Stimulated activated CD8-positive, alpha-beta memory T cell treated with anti-CD3 and anti-CD28 coated beads, Interleukin-15, amount 100 ng/mL, for 24 hours (primary cell): ENCODE measurements at places on chromosomes 2 and 18.

DNA sequence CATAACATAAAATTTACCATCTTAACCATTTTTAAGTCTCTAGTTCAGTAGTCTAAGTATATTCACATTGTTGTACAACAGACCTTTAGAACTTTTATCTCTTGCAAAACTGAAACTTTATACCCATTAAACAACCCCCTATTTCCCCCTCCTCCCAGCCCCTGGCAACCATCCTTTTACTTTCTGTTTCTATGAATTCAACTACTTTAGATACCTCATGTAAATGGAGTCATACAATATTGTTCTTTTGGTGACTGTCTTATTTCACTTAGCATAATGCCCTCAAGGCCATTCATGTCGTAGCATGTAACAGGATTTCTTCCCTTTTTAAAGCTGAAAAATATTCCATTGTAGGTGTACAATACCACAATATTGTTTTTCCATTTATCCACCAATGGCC is 129.8 kb downstream of the PDE11A start:
- DNase-seq = no peak

- no peak for DNase-seq
Measured at GRCh38 chr18:49015886-49016647, 65.3 kb upstream of the SMAD7 start.

- DNase-seq = no peak
Measured at GRCh38 chr2:186913870-186914269, 64.9 kb upstream of the ZSWIM2 start.

DNA sequence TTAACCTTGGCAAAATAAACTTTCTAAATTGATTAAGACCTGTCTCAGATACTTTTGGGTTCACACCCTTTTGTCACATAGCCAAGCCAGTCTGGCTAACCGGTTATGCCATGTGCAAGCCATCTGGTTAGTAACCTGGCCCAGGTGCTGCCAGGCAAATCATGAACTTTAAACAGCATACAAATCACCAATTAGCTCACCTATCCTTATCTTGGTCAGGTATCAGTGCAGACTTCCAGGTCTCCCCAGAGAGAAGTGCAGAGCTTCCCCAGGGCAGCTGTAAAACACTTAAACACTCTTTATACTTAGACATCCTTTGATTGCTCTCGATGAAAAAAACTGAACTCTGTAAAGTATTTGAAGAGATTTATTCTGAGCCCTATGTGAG is 14.9 kb upstream of the MC5R start:
- no peak for DNase-seq

- DNase-seq = no peak
Measured at GRCh38 chr2:174540893-174541292, 54.1 kb upstream of the GPR155 start.

- no peak for DNase-seq
Measured at GRCh38 chr2:20612925-20613916, 37.7 kb downstream of the HS1BP3 start.

DNA sequence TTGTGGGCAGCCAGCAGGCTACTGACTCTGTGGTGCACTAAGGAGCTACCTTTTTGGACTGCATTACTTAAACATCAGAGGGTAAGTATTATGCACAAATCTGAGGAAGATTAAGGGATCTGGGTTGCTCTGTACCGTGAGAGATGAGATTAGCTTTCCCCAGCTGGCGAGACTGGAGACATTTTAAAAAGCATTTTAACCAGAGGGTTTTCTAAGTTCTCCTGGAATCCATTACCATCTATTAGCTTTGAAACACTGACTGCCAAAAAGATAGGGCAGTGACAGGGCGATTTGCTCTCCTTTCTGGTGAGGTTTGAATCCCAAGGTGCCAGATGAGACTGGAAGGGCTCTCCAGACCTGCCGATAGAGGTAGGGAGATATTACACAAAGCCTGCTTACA is 63.2 kb downstream of the LYPD6 start:
- DNase-seq = no peak
